A172 (cell line): ENCODE measurements at places on chromosomes 5 and 9.

- no peak for DNase-seq
Observed at GRCh38 chr5:142785206-142785605, 15.0 kb downstream of the ARHGAP26 start.

GRCh38 chr5:141765896-141766551 lies 84.0 kb upstream of the ARAP3 start:
- no peak for DNase-seq

DNA sequence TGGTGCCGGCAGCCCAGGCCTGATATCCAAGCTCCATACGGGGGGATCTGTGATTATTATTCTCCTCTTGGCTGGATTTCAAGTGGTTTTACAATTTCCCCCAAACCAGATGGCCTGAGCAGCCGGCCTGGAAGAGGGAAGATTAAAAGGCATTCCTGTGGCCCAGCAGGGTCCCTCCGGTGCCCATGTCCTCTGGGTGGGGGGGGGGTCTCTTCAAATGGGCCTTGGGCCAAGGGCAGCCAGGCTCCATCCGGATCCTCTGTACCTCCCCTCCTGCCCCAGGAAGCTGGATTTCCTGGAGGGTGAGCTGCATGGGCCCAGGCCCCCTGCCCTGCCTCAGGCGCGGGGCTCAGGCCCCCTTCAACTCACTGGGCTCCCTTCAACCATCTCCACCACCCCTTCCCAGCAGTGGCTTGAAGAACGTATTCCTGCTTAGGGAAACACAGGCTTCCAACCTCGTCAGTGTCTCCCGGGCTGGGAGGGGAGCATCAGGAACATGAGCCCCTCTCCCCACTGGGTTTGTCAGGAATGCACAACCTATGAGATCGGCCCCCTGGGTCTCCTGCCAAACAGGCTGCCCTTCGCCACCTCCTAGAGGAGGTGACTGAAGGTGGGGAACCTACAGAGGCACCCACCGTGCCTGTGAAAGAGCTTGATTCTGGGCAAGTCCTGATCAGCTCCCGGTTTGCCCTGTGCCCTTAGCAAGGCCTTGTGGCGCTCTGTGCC lies 62.9 kb upstream of the ORM1 start:
- DNase-seq: no peak

GRCh38 chr5:113038714-113039113 lies 62.1 kb downstream of the DCP2 start:
- peak; percentile 91 for DNase-seq

DNA sequence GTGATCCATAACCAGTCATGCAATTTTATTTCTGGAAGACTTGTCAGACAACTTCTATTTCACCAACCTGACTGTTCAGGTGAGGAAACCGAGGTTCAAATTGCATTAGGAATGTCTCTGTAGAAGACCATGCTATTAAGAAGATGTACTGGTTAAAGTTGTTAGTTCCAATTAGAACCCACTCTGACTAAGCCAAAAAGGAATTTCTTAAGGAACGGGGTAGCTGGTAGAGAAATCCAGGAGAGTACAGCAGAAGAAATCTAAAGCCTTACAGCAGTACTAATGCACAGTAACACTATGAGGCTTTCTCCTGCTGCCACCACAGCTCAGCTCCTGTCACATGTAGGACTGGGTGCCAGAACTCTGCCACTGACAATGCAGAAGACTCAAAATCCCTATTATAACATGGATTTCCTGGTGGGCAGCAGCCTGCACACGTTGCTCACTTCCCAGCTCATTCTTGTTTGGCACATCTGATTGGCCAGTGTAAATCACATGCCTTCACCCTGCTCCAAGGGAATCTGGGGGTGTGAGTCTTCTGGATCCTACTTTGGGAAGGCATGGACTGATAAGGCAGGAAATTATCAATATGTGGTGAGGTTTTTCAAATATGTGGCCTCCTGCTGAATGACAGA lies 37.1 kb downstream of the CAST start:
- DNase-seq: peak; percentile 38

GRCh38 chr9:110087605-110088004 lies 120.4 kb downstream of the C9orf152 start:
- DNase-seq: no peak

DNA sequence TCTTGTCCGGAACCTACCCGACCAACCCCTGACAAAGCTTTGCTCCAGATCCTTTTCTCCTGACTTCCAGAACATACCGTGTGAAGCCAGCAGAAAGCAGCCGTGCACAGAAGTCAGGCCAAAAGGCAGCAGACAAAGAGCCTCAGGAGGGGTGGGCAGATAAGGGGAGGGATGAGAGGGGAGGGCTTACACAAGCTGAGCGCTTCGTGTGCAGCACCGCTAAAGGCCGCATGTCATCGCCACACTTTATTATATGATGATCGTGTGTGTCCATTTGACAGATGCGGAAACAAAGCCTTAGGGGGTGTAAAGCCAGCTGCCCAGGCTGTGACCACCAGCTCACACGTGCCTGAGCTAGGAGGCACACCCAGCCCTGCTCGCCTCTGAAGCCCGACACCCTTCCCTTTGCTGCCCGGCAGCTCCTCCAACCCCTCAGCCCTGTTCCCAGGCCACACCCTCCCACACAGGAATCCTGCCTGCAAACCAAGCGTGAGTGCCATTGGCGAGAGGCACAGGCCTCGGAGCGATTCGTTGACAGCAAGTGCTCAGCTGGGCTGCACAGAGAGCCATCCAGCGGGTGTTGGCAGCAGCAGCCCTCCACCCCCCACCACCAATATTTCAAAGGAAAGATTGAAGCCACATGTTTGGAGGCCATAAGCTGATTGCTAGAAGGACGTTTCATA lies 170.5 kb upstream of the SMIM23 start:
- no peak for DNase-seq

DNA sequence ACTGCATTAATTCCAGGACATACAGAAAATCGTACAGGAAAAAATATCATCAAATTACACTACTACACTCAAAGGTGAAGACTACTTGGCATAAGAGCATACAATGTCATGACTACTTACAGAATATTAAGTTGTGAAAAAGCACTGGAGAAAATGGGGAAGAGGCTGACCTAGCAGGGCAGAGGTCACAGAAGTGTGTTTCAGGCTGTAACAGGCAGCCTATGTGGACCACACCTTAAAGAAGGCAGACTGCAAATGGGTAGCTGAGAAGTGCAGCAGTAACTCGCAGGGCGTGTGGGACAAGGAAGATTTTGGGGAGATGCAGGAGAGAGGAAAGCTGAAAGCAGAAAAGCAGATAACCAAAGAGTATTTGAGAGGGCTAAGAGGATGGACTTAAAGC lies 167.0 kb upstream of the PIK3R1 start:
- DNase-seq: no peak

DNA sequence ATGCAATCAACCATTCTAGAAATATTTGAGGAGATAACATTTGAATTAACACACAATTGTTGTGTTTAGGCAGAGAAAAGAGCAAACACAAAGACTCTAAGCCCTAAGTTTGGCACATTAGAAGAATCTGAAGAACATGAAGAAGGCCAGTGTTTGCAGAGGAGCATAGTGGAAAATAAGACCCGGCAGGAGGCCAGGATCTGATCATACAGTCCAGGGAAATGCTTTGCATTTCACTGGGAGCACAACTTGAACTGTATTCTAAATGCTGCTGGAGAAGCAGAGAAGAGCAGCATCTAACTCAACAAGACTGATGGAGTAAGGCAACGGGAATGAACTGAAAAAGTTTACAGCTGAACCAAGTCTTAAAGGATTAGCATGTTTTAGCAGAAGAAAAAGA lies 463.4 kb downstream of the ZNF608 start:
- no peak for DNase-seq

GRCh38 chr9:129702589-129703520 lies 37.4 kb downstream of the PRRX2 start:
- DNase-seq: peak; percentile 93

GRCh38 chr9:31799953-31800609 lies 584.4 kb upstream of the ACO1 start:
- peak; percentile 38 for DNase-seq

- DNase-seq: no peak
Observed at GRCh38 chr5:107487056-107487542, 183.6 kb downstream of the EFNA5 start.

DNA sequence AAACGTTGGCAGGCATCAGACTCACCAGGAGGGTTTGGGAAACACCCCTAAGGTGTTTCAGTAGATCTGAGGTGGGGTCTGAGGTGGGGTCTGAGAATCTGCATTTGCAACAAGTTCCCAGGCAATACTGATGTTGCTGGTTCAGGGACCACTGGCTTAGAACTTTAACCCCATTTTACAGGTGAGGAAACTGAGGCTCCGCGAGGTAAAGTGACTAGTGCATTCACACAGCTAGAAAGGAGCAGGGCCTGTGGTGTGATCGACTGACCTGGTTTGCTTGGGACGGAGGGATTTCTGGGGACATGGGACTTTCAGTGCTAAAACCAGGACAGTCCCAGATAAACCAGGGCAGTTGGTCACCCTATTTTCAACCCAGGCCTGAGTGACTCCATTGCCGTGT lies 81.4 kb upstream of the ZNF618 start:
- no peak for DNase-seq

GRCh38 chr9:101271102-101271501 lies 113.7 kb downstream of the BAAT start:
- DNase-seq: no peak

DNA sequence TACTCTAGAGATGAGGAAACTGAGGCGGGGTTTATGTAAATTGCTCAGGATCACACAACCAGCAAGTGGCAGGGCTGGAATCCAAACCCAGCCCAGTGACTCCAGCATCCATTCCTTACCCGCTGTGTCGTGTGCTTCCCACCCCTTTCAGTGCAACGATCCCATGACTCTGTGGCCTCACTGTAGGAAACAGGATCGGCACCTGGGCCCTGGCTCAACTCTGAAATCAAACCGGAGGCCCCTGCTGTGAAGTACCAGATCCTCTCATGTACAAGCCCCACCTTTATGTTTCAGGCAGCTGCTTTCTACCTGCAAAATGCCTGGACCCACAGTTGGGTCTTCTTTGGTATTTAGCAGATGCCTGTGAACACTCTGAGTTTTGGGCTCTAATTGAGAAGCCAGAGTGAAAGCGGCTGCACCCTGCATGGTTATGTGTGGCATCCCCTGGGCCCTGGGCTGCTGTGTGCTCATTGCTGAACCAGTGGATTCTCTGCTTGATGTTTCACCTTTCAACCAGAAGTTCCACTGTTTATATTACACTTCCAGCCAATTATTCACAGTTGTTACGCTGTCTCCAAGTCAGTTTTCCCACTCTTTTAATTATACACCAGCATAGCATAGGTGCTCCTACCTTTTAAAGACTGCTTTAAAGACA lies 36.7 kb downstream of the ABLIM3 start:
- DNase-seq: no peak

DNA sequence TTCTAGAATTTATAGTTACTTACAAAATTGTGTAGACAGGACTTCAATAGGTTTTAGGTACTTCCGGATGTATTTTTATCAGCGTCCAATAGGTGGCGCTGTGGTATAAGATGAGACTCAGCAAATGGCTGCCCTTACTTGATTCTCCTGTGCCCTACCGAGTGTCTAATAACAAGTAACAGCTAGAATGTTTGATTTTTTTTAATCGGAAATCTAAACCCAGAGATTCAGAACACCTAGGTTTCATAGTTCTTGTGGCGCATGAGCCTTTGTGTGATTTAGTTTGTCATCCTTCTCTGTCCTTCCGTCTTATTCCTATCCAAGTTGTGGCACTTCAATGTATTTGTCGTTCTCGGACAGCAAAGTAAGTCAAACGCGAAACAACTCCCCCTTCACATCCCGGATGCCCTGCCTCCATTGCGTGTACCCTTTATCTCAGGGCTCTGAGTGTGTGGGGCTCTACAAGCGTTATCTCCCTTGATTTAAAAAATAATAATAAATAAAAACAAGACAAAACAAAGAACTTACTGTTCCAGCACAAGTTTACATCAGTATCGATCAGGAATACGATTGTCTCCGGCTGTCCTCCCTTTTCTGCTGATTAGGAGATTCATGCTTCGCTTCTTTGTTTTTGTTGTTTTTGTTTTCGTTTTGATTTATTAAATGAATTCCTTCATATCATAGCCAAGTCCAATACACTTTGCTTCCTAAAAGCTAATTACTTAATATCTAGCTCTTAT lies 50.7 kb upstream of the SLC30A5 start:
- peak; percentile 92 for DNase-seq

DNA sequence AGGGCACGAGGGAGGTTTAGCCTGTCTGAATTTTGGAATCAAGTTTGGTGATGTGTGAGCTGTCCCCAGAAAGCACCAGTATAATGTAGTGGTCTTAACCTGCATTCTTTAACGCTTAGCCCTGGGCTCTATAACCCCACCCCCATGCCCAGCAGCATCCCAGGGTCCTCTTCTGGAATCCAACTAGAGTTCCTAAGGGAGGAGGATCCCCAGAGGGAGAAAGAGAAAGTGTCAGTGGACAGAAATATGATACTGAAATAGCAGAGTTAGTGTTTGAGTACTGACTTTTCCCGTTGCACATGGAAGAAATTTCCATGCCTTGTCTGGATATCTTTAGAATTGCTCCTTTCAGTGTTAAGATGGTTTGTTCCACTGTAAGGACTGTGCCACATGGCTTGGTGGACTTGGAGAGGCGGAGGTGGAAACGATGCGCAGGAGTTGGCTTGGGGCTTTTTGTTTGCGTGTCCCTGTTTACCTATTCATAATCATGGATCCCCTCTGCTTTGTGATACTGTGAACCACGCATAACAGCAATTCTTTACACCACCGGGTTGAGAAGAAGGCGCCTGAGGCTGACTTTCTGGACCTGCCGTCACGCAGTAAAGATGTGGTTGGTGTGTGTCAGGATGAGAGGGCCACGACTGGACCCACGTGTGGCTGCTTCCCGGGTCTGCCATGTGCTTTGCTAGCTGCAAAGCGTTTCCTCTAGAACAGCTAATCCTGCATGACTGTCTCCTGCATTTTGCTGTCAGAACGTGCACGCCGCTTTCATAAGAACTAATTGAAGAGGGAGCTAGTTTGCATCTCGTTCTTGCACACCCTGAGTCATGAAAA lies 142.3 kb downstream of the SMARCA2 start:
- peak; percentile 60 for DNase-seq

DNA sequence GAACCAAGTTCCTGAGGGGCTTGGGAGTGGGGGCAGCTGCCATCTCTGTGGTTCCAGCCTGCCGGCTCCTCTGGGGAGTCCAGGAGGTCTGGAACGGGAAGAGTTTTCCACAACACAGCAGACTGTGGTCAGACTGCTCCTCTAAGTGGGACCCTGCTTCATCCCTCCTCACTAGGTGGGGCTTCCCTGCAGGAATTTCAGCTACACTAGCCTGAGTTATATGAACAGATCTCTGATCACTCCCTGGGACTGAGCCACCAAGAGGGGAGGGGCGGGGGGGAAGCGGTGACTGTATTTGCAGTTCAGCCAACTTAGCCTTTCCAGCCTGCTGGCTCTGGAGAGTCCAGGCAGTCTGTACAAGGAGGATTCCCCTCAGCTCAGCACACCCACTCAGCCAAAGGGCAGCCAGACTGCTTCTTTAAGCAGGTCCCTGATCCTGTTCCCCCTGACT lies 19.4 kb downstream of the DTWD2 start:
- DNase-seq: no peak

GRCh38 chr9:135602789-135603481 lies 36.4 kb downstream of the GLT6D1 start:
- peak; percentile 19 for DNase-seq

DNA sequence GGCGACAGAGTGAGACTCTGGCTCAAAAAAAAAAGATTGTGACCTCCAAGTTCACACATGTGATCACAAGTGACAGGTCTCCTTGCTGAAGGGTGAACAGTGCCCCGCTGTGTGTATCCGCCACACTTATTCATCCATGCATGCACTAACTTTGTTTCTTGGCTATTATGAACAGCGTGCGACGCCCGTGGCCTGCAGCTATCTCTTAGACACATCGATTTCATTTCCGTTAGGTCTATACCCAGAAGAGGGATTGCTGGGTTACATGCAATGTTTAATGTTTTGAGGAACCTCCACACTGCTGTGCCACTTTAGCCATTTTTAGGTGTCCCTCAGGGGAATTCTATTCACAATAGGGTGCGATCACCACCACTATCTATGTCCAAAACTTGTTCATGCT lies 12.1 kb upstream of the EGFL7 start:
- no peak for DNase-seq
